Posterior cingulate gyrus (tissue), 11 donors: ENCODE measurements at places on chromosomes 16 and 17.

DNA sequence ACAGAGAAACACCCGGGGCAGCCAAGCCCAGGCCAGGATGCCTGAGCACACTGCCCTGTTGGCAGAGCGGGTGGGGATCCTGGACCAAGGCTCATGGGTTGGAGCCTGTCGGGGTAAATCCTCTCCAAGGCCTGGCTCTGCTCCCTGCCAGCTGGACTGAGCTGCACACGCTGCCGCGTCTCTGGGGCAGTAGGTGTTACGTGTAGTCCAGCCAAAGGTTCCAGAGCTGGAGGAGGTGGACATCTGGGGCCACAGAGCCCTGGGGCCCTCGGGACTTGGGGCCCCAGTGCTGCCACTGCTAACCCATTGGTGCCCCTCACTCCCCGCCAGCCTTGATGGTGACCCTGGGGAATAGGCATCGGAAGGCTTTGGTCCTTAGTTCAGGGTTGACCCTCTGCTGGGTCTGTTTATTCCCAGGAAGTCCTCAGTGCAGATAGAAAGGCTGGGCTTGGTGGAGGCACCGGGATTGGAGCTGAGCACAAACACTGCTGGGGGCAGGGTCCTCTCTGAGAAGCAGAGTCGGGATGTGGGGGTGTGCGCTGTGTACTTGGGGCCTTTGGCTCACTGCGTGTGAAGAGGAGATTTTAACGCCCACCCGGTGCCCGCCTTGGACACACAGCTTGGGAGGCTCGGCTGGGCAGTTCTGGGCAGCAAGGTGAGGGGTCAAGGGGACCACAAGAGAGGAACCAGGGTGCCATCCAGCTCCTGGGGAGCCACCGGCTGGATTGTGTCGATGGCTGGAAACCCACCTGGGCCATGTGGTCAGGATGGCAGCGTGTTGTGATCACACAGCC, 16.3 kb upstream of the CBX4 start:
- DNase-seq: no peak

- no peak for DNase-seq
These were observed 79.1 kb upstream of the HNF1B start for GRCh38 chr17:37823996-37824395.

DNA sequence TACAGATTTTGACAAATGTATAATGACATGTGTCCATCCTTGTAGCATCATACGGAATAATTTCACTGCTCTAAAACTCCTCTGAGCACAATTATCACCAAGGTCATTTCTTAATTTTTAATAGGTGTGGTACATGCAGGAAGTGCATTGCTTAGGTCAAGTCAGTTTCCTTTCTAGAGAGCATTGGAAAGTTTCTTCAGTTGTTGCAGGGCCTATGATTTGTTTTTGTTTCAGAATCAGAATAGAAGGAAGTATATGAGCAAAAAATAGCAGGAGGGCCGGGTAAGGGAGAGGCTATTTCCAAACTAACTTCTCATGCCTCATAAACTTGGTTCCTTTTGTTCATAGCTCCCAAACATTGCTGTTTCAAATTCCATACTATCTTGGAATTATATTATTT, 24.0 kb upstream of the SLFN5 start:
- DNase-seq: no peak

DNA sequence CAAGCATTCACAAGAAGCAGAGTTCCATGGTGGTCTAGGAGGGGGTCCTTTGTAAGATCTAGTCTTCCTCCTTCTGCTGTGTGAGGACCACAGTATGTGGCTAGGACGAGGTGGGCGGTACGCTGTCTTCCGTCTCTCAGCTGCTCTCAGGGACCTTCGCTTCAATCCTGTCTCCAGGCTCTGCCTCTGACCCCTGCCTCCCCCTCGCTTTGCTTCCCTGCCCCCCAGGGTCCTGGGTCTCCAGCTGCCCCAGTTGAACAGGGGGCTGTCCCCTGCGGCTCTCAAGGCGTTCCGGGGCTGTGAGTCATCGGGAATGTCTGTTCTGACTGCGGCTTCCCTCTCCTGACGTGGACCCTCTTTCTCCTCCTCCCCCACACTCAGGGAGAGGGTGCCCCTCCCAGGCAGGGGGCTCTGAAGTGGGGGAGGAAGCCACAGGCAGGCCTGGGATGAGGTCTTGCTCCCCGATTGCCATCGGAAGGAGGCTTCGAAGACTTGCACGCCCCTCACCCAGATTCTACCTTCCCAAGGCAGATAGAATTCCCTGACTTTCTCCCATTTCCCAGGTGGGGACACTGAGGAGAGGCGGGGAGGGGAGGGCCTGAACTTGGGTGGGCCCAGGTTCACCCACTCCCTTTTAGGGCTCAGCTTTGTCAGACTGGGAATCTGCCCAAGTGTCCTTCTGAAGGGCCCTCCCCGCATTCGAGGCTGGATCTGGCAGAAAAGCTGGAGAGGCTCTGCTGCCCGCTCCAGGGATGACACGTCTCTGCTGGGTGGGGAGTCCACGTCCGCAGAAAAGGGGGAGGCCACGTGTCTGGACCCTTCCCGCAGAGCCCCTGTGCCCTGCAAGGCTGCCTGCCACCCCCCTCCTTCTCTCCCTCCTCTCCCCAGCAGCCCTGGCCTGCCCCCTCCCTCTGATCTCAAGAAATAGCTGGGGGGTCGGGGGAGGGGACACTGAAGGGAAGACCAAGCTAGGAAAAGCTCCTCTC, 9.1 kb upstream of the COL1A1 start:
- DNase-seq: no peak

GRCh38 chr16:12089492-12090150, 113.1 kb downstream of the SNX29 start:
- no peak for DNase-seq

DNA sequence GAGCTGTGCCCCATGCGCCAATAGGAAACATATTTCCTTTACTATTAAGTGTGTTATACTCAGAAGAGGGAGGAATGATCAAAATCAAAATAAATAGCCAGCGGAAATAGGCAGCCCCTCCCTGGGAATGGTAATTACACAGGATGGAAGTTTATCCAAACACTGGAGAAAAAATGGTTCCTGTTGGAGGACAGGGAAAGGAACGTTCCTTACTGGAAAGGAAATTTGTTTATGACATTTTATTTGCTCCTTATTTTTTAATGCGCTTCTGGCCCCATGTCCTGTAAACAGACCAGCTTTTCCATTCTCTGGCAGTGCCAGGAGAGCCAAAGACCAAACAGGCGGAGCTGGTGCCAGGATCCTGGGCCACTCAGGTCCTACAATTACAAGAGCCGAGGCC, 273.7 kb downstream of the SOX9 start:
- DNase-seq: no peak

DNA sequence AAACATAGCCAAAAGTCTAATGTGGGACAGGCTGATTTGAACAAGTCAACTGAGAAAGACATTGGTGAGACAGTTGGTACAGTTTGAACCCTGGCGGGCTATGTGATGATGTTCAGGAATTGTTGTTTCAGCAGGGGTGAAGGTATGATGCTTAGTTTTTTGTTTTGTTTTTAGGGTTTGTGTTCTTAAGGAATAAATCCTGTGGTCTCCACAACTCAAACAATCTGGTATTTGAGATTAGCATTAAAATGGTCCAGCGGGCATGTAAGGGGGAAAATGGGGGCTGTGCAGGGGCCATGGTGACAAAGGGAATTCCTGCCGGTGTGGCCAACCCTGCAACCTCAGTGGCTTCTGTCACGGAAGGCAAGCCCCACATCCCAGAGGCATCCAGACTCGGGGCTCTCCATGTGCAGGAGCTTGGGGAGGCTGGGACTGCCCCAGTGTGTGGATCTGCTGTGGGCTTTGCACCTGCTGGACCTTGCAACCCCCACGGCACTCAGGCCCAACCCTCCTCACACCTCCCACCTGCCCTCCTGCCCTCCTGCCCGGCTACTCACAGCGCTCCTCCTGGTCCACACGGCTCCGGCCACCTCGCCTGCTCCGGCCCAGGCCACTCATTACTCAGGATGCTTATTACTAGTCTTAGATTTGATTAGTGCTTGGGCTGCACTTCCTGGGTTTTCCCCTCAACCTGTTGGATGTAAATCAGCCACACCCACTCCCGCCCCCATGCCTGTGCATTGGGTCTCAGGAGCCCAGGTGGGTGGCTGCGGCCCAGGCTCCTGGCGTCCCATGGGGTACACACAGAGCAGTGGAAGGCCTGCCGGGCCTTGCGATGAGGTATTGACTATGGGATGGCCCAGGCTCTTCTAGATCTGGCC, at the start of gene TNFRSF13B:
Gene TNFRSF13B, minus strand, starts transcription at position 661 of the 881 bp plus-strand sequence. Its CDS starts 43 bp downstream, at position 618.
- no peak for DNase-seq

- no peak for DNase-seq
These were observed 86.5 kb downstream of the ENGASE start for GRCh38 chr17:79160980-79161636.

DNA sequence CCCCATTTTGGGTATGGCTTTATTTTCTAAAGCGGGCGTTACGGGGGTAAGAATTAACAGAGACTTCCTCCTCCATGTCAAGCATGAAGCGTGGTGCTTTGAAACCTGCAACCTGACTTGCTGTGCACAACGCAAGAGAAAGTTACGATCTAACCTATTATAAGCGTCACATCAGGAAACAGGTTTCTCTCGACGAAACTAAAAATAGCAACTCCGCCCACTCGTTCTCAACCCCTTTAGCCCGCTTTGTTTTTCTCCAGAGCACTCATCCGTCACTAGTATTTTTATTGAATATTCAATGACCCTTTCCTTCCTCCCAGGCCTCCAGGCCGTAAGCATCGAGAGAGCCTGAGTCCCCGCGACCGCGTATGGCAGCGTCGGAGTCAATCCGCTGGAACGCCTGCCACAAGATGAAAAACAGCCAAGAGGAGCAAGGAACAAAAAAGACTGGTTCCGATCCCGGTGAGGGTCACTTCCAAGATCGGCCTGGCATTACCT, 555 bp downstream of the NUP88 start:
- DNase-seq: no peak

GRCh38 chr16:7303052-7303610, 29.5 kb upstream of the RBFOX1 start:
- peak; percentile 88 for DNase-seq

GRCh38 chr16:67801883-67802282, 4.5 kb downstream of the RANBP10 start:
- no peak for DNase-seq

DNA sequence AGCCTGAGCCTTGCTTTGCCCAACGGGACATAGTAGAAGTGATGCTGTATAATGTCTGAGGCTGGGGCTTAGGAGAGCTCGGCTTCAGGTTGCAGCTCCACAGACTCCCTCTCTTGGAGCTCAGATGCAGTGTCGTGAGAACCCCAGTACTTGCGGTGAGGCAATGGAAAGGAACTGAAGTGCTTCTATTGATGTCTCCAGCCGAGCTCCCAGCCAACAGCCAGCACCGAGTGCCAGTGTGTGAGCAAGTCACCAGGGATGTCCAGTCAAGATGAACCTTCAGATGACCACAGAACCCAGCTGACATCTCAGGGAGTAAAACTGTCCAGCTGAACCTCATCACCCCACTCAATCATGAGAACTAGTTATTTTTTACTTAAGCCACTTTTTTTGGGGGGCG, 268.1 kb downstream of the IRF8 start:
- DNase-seq: no peak

DNA sequence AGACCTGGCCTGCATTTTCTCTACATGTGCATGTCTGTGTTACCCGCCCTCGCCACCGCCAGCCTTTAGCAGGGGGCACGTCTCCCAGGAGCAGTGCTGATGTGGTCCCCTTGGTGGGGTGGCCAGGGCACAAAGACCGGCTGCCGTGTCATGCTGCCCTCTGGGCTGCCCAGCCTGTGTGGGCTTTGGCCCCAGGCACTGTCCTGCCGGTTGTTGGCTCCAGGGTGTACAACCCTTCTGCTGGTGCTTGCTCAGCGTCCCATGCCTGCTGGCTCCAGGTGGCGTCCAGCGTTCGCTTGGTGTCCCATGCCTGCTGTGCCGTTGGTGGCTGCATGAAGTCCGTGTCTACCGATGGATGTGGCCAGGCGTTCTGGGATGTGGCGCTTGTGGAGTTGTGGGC, 4.1 kb downstream of the BAIAP2 start:
- no peak for DNase-seq

DNA sequence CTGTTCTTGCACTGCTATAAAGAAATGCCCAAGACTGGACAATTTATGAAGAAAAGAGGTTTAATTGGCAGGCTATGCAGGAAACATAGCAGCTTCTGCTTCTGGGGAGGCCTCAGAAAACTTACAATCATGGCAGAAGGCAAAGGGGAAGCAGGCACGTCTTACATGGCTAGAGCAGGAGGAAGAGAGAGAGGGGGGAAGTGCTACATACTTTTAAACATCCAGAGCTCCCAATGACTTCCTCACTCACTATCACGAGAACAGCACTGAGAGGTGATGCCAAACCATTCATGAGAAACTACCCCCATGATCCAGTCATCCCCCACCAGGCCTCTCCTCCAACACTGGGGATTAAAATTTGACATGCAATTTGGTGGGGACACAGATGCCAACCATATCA, 13.3 kb downstream of the WFIKKN2 start:
- DNase-seq: no peak

- DNase-seq: no peak
These were observed 38.5 kb downstream of the CHD9 start for GRCh38 chr16:53093162-53093744.

DNA sequence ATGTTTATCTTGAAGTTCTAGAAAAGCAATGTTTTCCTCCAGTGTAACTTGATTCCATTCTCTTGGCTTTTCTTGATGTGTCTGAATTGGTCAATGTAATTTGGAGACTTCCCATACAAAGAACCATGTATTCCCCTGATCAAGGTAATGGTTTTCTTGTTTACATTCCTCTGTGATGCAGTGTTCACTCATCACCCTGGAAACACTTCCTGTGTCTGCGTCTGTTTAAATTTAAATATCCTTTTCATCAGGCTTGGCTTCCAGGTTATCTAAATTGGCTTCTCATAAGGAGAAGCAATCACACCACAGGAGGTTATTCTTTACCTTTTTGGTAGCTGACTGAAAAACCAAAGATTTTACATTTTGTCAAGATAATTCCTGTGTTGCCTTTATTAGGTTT, 237.3 kb upstream of the WSCD1 start:
- no peak for DNase-seq

- peak; percentile 95 for DNase-seq
These were observed 86.3 kb downstream of the SPECC1 start for GRCh38 chr17:20095336-20096080.

DNA sequence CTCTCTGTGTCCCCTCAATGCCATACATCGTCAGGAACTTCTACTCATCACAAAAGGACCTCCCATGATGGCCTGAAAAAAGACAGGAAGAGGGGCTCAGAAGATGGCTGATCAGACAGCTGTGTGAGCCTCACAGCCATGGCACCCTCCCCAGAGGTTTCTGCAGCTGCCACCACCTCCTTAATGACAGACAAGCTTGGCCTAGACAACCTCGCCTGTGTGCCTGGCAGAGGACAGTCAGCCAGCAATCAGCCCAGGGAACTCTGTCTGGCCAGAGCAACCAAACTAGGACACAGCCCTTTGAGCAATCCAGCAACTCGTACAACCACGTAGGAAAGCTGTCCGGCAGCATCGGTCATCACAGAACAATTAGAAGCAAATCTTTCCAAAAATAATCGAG, 54.2 kb upstream of the MED9 start:
- no peak for DNase-seq

DNA sequence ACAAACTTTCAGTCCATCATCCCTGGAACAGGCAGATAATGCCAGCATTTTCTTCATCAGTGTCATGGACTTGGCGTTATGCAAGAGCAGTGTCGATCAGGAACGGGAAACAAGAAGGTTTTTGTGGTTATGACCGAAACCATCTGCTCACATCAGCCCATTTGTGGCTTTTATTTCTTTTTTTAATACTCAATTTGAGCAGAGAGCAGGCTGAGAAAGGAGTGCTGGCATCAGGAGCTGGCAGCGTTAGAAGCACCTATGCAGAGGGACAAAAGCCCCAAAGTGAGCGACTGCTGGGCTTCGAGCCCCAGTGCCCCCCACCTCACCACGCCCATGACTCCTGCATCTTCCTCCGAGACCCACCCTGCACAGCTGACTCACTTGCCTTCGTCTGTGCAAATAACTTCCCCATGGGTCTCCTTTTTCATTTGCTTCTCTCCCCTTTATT, 16.2 kb upstream of the CD300E start:
- no peak for DNase-seq
